Pancreas (tissue), 10 donors: ENCODE measurements at places on chromosomes 3 and 15.

DNA sequence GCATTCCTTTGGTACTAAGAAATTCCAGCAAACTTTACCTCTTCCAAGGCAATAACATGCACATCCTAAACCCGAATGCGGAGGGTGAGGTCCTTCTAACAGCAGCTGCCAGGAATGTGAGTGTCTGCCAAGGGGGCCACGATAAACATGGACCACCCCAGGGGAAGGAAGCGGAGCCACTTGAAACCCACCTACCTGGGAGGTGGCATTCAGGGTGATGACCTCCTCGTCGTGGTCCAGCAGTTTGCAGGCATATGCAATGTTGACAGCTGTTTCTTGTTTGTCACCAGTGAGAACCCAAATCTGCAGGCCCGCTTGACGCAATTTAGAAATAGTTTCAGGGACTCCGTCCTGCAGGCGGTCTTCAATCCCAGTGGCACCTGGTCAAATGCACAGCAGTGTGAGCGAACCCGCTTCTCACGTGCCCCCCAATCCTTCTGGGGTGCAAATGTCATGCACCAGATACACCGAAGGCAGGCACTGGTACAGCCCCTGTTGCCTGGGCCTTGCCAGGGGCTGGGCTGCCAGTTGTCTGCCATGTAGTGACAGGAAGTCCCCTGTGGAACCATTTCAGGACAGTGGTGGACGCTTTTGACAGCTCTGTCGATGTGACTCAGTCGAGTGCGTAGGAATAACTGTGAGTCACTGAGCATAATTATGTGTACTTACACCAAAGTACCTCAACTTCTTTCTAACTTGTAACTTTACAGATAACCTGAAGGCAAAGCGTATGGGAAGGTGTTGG lies 161.2 kb downstream of the ATP10A start:
- no peak for DNase-seq

GRCh38 chr3:79351699-79352098 lies 416.1 kb downstream of the ROBO1 start:
- DNase-seq, result no peak

DNA sequence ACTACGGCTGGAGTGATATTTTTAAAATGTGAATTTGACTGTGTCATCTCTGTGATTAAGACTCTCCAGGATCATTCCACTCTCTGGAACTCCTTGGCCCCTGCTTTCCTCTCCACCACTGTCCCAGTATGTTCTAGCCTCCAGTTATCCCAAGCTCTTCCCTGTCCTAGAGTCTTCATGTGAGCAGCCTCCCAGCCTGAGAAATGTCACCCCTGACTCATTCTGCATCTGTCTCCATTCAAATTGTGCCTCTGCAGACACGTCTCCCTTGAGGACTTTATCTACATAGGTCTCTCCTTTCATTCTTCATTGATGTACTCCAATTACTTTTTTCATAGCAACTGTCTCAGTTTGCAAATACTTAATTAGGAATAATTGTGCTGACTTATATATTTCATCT lies 317.7 kb upstream of the ADAMTS9 start:
- DNase-seq, result no peak

DNA sequence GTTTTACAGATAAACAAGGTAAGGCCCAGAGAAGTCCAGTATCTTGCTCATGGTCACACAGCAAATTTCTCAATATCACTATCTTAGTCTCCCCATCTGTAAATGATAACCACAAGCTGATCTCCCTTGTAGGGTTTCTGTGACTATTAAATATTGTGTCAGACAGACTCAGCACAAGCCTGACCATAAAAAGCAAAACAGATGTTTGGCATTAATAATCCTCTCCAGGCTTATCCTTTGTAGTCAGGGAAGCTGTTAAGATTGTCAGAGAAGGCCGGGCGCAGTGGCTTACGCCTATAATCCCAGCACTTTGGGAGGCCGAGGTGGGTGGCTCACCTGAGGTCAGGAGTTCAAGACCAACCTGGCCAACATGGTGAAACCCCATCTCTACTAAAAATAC lies 173.2 kb upstream of the PRICKLE2 start:
- no peak for DNase-seq

- DNase-seq, result no peak
Observed at GRCh38 chr15:65328506-65329287, 24.2 kb downstream of the RNU5B-1 start.
